ENCODE measurements at places on chromosomes 12 and 14.

DNA sequence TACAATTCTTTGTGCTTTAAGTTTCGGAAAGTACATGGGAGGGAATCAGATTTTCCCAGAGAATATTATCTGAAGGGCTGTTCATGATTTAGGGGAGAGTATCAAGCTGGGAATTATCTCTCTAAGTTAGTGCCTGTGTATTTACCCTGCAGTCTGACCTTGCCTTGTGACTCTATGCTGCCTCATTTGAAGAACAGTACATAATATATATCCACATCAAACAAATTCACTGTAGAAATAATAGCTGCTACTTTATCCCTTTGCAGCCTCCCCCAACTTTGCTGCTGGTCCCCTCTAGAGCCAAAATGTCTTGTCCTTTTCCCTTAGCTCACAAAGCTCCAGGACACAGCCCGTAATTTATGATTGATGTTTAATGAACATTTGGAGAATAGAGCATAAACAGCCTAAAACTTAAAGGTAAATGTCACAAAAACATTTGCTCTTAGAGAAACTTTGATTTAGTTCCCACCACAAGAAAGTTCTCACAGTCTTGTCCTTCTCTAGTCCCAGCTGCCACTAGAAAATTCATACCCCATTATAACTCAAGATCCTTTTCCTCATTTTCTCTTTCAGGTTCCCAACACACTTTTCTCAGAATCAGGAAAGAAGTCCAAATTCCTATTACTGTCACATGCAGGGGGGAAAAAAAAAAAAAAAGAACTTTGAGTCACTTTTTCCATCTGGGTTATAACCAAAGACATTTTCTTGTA, 1009.6 kb downstream of the FLRT2 start:
- DNase-seq = no peak

DNA sequence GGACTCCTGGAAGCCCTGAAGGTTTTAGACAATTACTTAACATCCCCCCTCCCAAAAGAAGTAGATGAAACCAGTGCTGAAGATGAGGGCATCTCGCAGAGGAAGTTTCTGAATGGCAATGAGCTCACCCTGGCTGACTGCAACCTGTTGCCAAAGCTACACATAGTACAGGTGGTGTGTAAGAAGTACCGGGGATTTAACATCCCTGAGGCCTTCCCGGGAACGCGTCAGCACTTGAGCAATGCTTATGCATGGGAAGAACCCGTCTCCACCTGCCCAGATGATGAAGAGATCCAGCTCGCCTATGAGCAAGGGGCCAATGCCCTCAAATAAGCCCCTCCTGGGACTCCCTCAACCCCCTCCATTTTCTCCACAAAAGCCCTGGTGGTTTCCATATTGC, 10.6 kb upstream of the SPPL3 start:
- DNase-seq = no peak

DNA sequence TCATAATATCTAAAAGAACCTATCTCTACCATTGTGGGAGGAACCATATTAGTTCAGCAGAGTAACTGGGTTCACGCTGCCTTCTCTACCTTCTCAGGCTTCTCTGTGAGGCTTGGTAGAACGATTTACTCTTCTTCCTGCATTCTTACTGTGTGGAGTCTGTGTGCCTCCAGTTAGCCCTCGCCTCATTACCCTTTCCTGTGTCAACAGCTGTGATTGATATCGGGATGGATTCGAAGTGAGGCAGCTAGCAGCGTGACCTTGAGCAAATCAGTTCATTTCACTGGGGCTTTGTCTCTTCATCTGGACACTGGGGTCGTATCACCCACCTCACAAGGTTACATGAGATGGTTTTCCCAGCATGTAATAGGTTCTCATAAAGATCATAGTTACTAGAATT, 4.6 kb upstream of the VRK1 start:
- DNase-seq = no peak

DNA sequence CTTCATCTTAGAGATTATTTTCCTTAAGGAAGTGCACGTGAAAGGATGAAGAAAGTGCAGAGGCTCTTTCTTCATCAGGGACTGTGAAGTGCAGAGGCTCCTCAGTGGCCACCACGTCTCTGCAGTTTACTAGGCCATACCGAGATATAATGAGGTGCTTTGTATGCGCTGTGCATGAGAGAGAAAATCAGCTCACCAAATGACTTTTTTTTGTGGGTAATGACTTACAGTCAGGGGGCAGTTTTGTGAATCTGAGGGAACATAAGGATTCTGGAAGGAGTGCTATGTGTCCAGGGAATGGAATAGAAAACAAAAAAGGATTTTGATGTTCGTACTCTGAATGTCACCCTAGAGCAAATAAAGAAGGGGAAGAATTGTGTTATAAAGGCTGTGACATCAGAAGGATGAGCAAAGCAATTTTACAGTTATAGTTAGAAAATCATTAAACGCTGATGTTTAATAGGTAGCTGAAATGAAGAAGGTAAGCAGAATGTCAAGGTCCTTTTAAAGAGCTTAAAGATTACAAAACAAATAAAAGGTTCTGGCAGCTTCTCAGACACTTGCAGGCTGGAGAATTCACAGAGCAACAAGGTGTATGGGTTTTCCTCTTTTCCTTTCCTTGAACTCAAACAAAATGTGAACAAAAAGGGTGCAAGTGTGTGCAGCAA, 247.5 kb upstream of the NOVA1 start:
- DNase-seq = no peak

- DNase-seq = peak; percentile 90
Measured at GRCh38 chr12:77685112-77685511, 145.6 kb upstream of the NAV3 start.

DNA sequence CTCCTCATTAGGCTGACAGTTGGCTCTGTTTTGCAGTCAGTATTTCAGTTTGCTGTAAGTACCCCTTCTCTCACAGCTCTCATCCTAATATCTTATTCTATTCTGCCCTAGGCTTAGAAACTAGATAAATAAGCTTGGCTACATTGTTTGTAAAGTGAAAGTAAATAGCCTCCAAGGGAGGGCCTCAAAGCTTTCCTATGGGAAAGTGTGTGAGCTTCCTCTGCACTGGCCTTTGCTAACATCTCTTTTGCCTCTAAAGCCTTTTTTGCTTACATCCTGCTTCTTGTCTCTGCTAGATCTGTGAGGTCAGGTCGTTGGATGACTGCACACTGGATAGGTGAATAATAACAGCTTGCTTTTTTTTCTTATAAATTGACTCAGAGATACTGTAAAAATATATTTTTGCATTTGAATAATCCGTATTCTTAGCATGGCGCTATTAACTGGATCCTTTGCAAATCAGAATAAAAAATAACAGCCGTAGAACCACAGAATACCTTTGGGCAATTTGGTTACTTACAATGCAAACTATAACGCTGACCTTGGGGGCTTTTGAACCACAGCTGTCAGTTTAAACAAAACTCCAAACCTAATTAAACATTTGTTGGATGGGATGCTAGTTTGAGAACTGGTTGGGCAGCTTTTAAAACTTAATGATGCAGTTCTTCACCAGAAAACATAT, 55.1 kb downstream of the TTC6 start:
- DNase-seq = no peak

DNA sequence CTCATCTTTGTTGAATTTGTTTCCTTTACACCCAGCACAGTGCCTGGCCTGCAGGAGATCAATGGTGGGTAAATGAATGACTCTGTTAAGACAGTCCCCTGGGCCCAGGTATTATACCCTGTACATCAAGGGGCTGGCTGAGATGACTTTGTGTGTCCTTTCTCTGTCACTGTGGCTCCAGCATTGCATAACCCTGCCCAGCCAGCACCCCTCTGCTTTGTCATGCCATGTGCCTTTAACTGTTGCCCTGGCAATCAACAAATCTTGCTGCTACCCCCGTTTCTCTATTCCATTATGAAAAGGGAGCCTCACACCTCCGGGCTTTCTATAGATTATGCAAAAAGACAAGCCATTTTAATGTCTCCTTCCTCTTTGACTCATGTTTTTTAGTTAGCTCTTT, 7.6 kb upstream of the FLVCR2 start:
- no peak for DNase-seq

GRCh38 chr12:123149501-123150274, 1.2 kb downstream of the PITPNM2 start:
- no peak for DNase-seq

- no peak for DNase-seq
Measured at GRCh38 chr12:64729909-64730587, 29.2 kb downstream of the GNS start.

DNA sequence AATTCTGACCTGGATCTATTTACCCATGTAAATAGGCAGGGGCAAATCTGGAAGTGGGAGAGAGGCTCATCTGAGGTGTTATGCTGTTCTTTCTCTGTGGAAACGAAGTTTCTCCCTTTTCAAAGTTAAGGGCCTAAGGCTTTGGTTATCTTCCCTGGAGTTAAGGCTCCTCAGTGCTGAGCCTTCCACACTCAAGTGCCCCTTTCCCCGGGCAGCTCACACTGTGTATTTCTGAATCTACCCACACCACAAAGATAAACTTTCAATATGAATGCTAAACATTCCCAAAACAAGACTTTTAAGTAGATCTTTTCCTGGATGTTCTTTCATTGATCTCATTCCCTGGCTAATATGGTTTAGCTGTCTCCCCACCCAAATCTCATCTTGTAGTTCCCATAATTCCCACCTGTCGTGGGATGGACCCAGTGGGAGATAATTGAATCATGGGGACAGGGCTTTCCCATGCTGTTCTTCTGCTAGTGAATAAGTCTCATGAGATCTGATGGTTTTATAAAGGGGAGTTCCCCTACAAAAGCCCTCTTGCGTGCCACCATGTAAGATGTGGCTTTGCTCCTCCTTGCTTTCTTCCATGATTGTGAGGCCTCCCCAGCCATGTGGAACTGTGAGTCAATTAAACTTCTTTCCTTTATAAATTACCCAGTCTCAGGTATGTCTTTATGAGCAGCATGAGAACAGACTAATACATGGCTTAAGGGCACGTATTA, 251.1 kb downstream of the NAV3 start:
- no peak for DNase-seq

DNA sequence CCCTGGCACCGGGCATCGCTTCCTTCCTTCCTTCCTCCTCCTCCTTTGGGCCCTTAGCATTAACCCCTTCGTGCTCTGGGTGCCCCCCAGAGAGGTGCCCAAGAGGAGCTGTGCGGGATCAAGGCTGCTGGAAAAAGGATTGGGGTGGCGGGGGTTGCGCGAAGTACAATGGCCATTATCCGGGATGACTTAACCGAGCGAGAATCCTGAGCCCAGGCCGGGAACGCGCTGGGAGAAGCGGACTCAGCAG, 2.8 kb downstream of the DHH start:
- no peak for DNase-seq

All from GM23248 (cell line).